ENCODE measurements at places on chromosomes 6 and 20.

- peaks cover 7% of the 10 kb centered on the region for H3K36me3 ChIP-seq
- peak overlapping the region; percentile 88 for H3K27ac ChIP-seq
- H3K4me3 ChIP-seq, result no peak overlapping the region
- peaks cover 16% of the 10 kb centered on the region for H3K27me3 ChIP-seq
- DNase-seq, result peak; percentile 65
Measured at GRCh38 chr6:4637691-4638433, 138.3 kb upstream of the CDYL start.

DNA sequence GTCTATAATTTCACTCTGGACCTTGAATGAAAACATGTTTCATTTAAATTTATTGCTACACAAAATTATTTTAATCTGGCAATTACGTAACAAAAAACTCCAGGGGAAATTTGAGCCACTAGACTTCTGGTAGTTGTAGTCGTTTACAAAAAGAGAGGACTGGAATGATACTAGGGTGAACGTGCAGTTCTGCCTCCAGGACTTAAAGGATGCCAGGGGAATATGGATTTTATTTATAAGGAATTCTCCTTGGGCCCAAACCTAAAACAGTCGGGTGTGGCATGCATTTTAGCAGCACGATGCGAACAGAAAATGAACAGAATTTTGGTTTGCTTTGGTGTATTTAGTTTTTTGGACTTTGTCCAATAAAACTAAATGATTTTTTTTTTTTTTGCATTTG, 76.9 kb downstream of the PRL start:
- no peak overlapping the region for H3K27ac ChIP-seq
- H3K27me3 ChIP-seq, result no peaks in the 10 kb centered on the region
- no peak overlapping the region for H3K4me3 ChIP-seq
- H3K4me1 ChIP-seq, result no peaks in the 10 kb centered on the region

GRCh38 chr6:31614684-31615578, at the start of gene AIF1:
TSS of gene AIF1 (plus strand) at chr6:31615234. CDS start at chr6:31615330, 96 bp downstream.
- no peak for DNase-seq
- peak within 1 kb of the TSS; percentile 89 for H3K27ac ChIP-seq
- H3K4me1 ChIP-seq, result peaks cover 29% of the 10 kb centered on the region
- no peaks in the 10 kb centered on the region for H3K27me3 ChIP-seq
- no peaks in the 10 kb centered on the region for H3K36me3 ChIP-seq

DNA sequence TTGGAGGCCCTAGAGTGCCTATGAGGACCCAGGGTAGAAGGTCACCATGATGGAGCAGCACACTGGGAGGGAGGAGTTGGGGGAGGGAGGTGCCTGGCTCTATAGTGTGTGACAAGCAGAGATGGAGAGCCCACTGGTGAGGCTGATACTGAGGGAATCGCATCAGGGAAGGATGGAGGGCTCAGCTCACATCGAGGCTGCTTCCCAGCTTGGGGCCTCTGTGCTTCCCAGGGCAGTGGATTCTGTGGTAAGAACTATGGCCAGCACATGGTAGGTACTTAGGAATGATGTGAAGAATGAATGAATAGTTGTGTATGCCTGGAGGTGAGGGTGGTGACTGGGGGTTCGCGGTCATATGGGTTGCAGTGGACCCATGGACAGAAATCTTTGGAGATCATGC, 1.3 kb upstream of the EPB41L1 start:
- H3K27me3 ChIP-seq, result peaks cover 29% of the 10 kb centered on the region
- peaks cover 14% of the 10 kb centered on the region for H3K4me1 ChIP-seq
- no peak overlapping the region for H3K27ac ChIP-seq
- DNase-seq, result no peak
- no peak overlapping the region for H3K4me3 ChIP-seq
- no peaks in the 10 kb centered on the region for H3K36me3 ChIP-seq

- no peak overlapping the region for H3K4me3 ChIP-seq
- H3K4me1 ChIP-seq, result no peaks in the 10 kb centered on the region
- H3K36me3 ChIP-seq, result no peaks in the 10 kb centered on the region
- H3K27me3 ChIP-seq, result no peaks in the 10 kb centered on the region
- DNase-seq, result no peak
Measured at GRCh38 chr6:131555992-131556391, 17.0 kb upstream of the ARG1 start.

DNA sequence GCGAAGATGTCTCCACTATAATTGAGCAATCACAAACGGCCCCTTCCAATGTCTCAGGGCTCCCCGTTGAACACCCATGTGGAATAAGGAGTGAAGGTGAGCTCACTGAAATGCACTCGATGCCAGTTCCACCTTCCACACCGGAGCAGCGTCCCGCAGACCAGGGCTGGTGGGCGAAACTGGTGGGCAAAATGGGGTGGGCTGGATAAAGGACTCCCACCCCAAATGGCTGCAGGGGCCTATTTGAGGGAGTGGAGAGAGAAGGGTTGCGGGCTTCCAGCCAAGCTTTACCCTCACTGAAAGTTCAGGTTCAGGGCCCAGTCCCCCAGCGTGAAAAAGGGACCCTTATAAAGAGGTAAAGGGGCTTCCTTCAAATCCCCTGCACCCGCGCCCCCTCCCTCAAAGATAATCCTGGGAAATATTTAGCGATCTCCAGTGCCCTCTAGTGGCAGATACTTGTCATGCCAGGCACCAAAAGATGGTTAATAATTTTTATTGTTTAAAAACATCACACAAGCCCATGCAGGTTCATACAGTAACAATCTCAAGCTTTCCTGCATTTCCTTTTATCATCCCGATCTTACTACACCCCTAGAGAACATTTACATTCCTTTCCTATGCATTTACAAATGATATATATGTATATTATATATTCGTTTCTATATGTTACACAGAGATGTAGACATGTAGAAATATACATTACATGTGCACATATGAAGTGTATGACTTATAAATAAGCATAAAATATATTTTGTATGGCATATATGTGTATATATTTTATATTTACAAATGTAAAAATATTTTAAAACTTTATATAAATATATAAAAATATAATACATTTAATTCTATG, 58.2 kb upstream of the NKX2-2 start:
- DNase-seq, result no peak
- no peak overlapping the region for H3K27ac ChIP-seq
- H3K36me3 ChIP-seq, result no peaks in the 10 kb centered on the region
- H3K4me1 ChIP-seq, result no peaks in the 10 kb centered on the region

GRCh38 chr6:117168296-117169063, 96.9 kb upstream of the VGLL2 start:
- H3K4me1 ChIP-seq, result no peaks in the 10 kb centered on the region
- H3K27ac ChIP-seq, result no peak overlapping the region
- no peak for DNase-seq
- no peaks in the 10 kb centered on the region for H3K27me3 ChIP-seq
- H3K36me3 ChIP-seq, result no peaks in the 10 kb centered on the region

DNA sequence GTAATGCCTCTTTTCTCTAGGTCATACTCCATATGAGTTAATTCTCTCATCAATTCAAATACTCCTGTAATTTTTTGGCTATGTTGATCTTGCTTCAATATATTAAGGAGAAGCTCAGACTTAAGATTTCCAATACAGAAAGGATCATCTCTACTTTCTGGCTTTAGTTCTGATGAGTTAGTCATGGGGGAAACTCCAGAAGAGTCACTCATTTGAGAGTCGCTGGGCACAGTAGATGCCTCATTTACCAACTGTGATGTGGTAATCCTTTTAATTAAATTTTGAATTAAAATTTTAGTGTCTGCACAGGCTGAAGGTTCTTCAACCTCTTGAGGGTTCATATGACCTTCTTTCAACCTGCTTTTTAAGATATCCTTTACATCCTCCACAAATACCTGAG, 38.5 kb downstream of the DST start:
- no peaks in the 10 kb centered on the region for H3K4me1 ChIP-seq
- no peak for DNase-seq
- H3K27ac ChIP-seq, result no peak overlapping the region
- peaks cover 8% of the 10 kb centered on the region for H3K27me3 ChIP-seq
- H3K4me3 ChIP-seq, result no peak overlapping the region

DNA sequence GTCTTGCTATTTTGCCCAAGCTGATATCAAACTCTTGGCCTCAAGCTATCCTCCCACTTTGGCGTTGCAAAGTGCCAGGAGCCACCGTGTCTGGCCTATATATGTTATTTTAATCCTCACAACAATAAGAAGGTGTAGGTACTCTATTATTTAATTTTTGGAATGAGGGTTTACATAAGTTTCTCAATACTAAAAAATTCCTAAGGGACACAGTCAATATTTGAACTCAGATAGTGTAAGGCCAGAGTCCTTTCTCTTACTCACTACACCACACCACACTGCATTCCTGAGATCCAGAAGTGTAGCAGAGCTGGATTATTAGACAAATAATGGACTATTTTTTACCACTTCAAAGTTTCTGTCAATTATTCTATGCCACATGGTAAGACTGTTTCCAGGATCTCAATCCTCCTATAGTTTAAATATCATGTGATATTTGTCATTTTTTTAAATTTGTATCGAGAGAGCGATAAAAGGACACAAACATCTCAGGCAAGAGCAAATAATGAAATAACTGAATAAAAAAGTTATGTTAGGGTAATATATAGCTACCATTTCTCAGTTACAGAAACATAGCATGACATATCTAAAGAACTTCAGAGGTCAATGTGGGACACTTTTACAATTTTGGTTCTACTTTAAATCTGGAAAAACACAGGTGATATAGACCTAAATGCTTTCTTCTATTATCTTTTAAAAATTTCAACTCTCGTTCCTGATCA, 162.2 kb upstream of the THEMIS start:
- no peaks in the 10 kb centered on the region for H3K4me1 ChIP-seq
- H3K27ac ChIP-seq, result no peak overlapping the region
- no peak overlapping the region for H3K4me3 ChIP-seq
- no peaks in the 10 kb centered on the region for H3K27me3 ChIP-seq

DNA sequence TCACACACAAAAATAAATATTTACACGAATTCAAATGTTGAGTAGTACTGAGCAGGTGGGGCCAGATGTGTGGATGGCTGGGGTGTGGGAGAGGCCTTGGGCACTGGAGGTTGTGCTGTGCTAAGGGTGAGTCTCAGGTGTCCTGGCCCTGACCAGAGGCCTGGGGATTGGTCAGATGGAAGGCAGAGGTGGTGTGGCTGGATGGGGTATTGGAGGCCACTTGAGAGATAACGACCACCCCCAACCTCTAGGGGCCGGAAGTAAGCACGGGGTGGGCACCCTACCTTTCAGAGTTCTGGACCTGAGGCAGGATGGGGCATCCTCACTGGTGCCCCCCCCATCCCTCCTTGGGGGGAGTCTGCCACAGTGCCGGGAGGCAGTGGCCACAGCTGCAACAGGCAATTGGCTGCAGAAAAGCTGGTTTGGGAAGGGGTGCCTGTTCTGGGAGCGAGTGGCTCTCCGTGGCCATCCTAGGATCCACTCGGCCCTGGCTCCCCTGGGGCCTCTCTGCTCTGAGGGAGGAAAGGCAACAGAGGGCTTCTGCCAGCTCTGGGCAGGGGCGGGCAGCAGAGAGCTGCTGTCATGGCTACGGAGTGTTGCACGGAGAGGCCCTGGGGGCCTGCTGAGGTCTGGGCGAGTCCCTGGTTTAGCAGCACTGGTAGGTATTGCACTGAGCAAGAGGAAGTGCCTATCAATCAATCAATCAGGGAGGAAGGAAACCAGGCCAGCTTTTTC, 87.6 kb downstream of the ASXL1 start:
- H3K36me3 ChIP-seq, result peaks cover 37% of the 10 kb centered on the region
- DNase-seq, result no peak
- H3K27ac ChIP-seq, result peak overlapping the region; percentile 86

DNA sequence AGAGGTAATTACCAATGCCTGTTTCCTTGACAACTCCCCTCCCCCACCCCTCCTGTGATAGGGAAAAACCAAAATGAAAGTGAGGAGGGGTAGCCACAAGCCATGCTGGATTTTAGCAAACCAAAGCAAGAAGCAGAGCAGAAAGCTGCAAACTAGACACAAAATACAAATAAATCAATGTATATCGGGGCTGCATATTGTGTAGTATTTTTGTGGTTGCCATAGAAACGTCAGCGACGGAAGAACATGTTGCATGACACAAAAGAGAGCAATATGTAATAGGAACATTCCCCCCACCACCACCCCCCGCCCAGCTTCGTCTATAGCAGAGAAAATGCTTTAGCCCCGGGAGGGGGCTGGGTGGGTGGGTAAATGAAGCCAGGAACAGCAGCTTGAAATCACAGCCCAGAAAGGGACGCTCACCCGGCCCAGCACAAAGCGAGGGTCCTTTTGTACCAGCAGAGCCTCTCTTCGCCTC, 548 bp downstream of the AGPAT4 start:
- peaks cover 4% of the 10 kb centered on the region for H3K36me3 ChIP-seq
- peaks cover 9% of the 10 kb centered on the region for H3K4me1 ChIP-seq
- DNase-seq, result peak; percentile 1

DNA sequence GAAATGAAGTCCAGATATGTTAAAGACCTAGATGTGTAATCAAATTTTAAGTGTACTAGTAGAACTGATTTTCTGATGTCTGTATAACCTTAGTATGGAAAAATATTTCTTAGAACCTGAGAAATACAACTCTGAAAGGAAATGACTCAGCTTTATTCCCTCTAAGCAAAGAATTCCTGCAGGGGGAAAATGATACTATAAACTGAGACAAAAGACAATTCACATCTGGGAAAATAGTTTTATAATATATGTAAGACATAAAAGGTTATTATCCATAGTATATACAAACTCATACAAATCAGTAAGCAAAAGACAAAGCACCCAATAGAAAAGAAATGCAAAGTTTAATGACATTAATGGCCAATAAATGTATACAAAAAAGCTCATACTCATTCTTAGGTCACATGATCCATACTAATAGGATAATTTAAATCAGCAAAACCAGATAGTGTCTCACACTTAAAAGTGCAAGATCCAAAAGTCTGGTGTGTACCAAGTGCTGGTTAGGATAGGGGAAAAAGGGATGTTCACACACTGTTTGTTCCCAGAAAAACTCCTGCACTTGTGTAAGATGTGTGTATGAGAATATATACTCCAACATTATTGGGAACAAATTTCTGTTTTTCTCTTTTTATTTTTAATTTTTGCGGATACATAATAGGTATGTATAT, 22.6 kb downstream of the RNF217 start:
- DNase-seq, result no peak
- no peaks in the 10 kb centered on the region for H3K36me3 ChIP-seq
- H3K27me3 ChIP-seq, result no peaks in the 10 kb centered on the region
- H3K4me3 ChIP-seq, result no peak overlapping the region

DNA sequence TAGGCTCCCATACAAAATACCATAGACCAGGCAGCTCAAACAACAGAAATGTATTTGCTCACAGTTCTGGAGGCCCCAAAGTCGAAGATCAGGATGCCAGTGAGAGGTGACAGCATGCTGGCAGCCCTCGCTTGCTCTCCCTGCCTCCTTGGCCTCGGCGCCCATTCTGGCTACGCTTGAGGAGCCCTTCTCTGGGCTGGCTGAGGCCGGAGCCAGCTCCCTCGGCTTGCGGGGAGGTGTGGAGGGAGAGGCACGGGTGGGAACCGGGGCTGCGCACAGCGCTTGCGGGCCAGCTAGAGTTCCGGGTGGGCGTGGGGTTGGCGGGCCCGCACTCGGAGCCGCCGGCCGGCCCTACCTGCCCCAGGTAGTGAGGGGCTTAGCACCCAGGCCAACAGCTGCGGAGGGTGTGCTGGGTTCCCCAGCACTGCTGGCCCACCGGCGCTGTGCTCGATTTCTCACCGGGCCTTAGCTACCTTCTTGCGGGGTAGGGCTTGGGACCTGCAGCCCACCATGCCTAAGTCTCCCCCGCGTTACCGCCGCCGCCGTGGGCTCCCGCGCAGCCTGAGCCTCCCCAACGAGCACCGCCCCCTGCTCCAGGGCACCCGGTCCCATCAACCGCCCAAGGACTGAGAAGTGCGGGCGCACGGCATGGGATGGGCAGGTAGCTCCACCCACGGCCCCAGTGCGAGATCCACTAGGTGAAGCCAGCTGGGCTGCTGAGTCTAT, 32.6 kb upstream of the SERPINB9 start:
- H3K27ac ChIP-seq, result no peak overlapping the region
- H3K4me1 ChIP-seq, result peaks cover 33% of the 10 kb centered on the region
- no peak for DNase-seq
- H3K4me3 ChIP-seq, result no peak overlapping the region
- no peaks in the 10 kb centered on the region for H3K27me3 ChIP-seq
- H3K36me3 ChIP-seq, result no peaks in the 10 kb centered on the region
